Endodermal cell (in vitro differentiated cells): ENCODE measurements at places on chromosomes 5 and 9.
A peak's percentile ranks its signal among the peaks of the same experiment; 100 is the strongest.

GRCh38 chr9:5446451-5447236 is 3.7 kb upstream of the CD274 start:
- no peak for DNase-seq

DNA sequence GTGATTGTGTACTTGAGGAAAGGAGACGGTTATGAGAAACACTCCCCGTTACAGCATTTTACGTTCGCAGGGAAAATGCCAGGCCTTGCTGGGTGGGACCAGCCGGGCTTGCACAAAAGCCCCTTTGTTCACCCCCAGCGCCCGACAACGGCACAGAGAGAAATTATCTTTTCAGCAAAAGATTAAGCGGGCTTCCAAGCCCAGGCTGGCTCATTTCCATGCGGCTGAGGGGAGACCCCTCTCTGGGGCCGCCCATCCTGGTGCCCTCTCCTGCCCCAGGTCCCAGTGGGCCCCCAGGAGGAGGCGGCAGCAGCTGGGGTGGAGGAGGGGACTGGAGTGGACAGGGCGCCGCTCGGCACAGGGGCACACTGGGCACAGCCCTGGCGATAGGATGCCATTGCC is 50.8 kb upstream of the NOTCH1 start:
- no peak for DNase-seq

- no peak for DNase-seq
These were observed 182.3 kb downstream of the CFAP90 start for GRCh38 chr5:7668627-7669026.

DNA sequence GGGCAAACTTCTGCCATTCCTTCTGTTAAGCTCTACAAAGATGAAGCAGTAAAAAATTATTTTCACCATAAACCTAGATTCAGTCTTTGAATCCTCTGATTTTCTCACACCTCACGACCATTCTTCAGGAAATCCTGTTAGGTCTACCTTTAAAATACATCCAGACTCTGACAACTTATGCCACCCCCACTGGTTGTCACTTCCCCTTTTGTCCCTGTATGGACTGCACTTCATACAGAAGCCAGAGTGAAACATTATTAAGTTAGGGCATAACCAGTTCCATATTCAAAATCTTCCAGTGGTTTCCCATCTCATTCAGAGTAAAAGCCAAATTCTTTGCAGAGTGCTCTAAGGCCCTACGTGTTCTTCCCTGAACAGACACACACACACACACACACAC is 499.8 kb downstream of the RASEF start:
- DNase-seq = no peak

DNA sequence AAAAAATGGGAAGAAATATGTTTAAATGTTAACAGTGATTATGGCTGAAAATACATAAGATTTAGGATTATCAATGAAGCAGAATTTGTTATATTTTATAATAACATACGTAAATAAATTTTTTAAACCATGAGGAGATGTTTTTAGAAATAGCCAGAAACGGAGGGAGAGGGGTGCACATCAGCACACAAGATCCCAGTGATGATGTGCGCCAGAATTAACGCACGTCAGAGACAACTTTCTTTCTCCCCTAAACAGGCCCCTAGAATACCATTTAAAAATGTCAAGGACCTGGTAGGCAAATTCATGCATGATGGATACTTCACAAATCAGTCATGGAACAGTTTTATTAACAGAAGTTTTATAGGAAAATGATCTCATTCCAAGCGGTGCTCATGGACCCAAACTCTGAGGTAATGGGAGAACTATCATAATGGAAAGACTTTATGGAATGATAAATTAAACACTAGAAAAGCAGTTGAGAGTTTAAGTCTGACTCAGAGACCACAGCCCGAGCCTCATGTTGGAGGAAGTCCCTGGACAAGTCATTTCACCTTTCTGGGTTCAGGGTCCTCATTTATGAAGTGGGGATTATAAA is 258.9 kb upstream of the GAS1 start:
- no peak for DNase-seq

GRCh38 chr9:83313781-83314180 is 224.4 kb downstream of the FRMD3 start:
- DNase-seq = no peak

DNA sequence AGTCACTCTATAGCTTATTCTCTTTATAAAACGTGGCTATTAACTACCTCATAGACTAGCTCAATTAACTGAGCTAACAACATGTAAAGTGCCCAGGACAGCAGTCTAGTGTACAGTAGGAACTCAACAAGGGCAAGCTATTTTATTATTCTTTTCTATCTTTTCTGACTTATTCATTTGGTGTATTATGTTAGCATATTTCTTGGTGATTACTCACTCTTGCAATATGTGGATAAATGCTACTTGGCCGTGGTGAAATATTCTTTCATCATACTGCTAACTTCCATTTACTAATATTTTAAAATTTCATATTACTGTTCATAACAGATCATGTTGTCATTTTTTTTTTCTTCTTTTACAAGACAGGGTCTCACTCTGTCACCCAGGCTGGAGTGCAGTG is 4.9 kb downstream of the SLC25A51 start:
- no peak for DNase-seq

- DNase-seq = no peak
These were observed 10.1 kb upstream of the THG1L start for GRCh38 chr5:157721159-157721558.

DNA sequence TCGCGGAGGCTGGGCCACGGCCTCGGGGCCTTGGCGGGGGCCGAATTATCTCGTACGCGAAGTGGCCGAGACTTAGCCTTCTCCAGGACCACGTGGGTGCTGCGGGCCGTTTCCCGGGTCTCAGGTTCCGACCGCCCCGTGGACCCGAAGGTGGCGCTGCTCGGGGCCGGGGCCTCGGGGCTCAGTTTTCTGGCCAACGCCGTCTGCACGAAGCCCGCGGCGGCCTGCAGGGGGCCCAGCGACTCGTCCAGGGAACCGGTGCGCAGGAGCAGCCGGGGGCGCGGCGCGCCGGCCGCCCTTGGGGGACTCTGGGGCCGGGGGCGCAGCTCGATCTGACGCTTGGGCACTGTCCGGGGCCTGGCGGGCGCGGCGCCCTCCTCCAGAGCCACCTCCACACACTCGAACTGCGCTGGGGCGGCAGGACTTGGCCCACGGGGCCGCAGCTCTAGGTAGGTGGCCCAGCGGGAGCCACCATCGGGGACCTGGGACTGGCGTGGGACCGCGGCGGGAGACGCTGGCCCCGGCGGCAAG is 716 bp downstream of the PROB1 start:
- DNase-seq = peak; percentile 91

DNA sequence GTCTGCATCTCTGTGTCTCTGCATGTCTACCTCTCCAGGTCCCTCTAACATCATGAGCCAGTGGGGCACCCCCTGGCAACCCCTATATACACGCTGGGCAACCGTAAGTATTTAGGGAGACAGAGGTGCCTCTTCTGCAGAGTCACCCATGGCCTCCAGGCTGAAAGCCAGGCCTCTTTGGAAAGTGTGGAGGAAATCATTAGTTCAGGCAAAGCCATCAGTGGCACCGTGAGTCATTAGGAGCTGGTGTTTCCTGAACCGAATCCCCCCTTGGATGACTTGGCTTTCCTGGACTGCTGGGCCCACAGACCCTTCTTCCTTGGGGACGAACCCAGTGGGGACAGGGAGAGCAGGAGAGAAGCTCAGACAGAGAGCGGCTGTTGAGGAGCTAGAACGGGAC is 174.8 kb downstream of the OLFM1 start:
- DNase-seq = no peak

DNA sequence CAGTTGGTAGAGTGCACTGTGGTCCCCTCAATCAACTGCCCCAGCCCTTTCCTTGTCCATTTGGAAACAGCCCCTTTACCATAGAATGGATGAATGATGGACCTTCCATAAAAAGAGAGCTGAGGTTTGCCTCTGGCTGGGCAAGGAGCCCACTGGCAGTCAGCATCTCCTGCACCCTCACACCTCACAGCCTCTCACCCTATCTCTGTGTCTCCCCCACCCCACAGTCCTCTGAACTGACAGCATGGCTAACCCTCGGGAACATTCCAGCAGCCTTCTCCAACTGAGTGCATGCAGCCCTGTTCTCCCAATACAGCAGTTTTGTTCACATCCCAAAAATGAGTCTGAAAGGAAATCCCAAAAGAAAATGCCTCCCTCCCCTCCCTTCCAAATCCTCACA is 51.7 kb downstream of the RETREG1 start:
- no peak for DNase-seq

- no peak for DNase-seq
These were observed 64.2 kb upstream of the GAS1 start for GRCh38 chr9:87011551-87011950.

DNA sequence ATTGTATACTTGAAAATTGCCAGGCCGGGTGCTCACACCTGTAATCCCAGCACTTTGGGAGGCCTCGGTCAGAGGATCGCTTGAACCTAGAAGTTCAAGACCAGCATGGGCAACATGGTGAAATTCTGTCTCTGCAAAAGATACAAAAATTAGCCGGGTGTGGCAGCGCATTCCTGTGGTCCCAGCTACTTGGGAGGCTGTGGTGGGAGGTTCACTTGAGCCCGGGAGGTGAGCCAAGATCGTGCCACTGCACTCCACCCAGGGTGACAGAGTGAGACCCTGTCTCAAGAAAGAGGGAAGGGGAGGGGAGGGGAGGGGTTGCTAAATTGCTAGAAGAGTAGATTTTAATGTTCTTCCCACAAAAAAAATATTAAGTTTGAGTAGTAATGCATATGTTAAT is 53.2 kb downstream of the FNBP1 start:
- DNase-seq = no peak

DNA sequence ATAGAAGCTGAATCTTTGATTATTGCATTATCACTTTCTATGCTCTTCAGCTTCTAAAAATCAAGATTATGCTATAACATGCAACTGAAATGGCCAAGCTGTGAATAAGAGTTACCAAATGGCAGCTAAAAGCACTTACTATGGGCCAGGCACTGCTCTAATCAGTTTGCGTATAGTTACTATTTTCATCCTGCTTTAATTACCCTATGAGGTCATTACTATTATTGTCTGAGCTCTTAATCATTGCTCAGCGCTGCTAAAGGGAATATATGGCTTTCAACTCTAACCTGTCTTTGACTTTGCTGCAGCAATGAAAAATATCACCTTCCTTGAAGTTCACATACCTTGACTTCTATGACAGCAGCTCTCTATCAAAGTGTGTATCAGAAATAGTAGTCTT is 210.8 kb downstream of the TRPM3 start:
- DNase-seq = no peak

DNA sequence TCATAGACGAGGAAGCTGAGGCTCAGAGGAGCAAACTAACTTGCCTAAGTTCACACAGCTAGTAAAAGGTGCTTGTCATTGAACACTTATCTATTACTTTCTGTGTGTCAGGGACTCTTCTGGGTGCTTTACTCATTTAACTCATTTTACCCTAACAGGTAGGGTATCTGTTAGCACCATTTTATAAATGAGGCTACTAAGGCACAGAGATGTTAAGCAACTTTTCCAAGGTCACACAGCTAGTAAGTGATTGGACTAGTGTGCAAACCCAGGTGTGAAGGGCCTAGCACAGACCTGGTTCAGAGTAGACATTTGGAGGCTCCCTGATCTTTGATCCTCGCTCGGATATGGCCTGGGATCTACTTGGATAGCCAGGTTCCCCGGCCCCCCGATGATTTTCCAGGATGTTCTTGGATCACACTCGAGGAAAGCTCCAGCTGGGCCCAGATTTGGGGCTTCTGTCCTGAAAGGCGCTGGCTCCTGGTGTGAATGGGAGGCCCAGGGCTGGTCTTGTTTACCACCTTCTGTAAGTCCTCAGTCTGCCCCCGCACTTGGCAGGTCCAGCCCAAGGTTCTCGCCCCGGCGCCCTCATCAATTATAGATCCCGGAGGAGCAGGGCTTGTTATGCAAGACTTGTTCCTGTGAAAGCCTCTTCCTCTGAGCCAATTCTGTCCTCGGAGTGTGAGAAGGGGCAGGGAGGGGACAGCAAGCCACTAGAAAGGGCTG is 37.5 kb downstream of the GSN start:
- DNase-seq = no peak

GRCh38 chr5:111948092-111948841 is 191.3 kb upstream of the NREP start:
- DNase-seq = no peak

- DNase-seq = peak; percentile 71
These were observed 30.6 kb upstream of the IQGAP2 start for GRCh38 chr5:76372323-76373054.

DNA sequence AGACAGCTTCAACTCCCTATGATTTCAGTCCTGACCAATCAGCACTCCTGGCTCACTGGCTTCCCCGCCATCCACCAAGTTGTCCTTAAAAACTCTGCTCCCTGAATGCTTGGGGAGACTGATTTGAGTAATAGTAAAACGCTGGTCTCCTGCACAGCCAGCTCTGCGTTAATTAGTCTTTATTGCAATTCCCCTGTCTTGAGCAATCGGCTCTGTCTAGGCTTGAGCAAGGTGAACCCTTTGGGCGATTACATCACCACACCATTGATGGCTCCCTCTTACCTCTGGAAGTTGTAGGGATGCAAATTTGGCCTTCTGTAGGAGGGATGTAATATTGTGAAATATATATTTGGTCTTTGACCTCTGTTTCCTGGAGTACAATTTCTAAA is 2.9 kb upstream of the SLC23A1 start:
- no peak for DNase-seq

- DNase-seq = peak; percentile 88
These were observed 1.9 kb downstream of the VLDLR start for GRCh38 chr9:2623288-2624050.
